Effector CD8-positive, alpha-beta T cell (primary cell): ENCODE measurements at places on chromosomes 4 and X.

GRCh38 chr4:35511851-35512250 lies 732.5 kb downstream of the ARAP2 start:
- DNase-seq: no peak

- no peak for DNase-seq
Observed at GRCh38 chr4:47465004-47465403, 1.5 kb upstream of the COMMD8 start.

DNA sequence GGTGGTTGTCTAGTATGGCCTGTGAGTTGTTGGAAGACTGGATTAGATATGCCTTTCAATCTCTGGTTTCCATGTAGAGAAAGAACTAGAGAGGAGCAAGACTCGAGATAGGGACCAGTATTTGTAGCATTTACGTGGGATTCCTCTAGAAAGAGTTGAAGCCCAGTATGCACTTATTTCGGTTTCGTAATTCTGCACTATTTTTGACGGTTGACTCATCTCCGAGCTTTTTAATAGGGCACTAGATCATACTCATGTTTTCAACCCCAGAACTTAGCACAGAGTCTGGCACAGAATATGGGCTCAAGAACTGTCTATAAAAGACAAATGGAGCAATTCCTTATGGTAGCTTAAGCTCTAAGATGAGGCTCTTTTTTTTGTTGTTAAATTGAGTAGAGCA lies 15.7 kb downstream of the HELT start:
- DNase-seq: no peak

- DNase-seq: no peak
Observed at GRCh38 chrX:8447368-8447767, 17.3 kb upstream of the VCX3B start.

DNA sequence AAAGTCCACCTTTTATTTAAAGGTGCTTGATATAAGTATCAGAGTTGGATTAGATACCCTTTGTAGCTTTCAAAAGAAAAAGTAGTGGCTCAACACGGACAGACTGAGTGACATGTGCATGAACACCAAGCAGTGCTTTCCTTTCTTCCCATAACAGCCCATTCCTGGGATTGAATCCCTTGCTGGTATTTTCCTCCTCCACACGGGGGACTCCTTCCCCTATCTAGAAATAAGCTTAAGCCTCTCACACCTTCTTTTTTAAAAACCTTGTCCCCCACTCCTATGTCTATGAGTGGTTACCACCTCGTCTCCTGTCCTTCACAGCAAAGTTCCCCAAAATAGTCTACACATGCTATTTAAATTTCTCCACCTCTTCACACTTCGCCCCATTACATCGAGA lies 5.1 kb downstream of the AP1S2 start:
- DNase-seq: no peak
